ENCODE measurements at places on chromosomes 6 and 20.

DNA sequence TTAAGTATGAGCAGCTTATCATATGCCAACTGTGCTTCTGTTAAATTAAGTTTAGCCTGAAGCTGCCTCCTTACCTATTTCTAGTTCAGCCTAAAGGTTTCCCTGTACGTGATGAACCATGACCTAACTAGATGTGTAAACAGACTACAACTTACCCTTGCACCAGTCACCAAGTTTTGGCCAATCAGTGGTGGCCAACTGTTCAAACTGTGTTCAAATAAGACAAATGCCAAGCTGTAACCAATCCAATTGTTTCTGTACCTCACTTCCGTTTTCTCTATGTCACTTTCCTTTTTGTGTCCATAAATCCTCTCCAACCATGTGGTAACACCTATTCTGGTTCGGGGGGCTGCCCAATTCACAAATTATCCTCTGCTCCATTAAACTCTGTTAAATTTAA is 6.0 kb upstream of the SLC2A10 start:
- no peak for DNase-seq

DNA sequence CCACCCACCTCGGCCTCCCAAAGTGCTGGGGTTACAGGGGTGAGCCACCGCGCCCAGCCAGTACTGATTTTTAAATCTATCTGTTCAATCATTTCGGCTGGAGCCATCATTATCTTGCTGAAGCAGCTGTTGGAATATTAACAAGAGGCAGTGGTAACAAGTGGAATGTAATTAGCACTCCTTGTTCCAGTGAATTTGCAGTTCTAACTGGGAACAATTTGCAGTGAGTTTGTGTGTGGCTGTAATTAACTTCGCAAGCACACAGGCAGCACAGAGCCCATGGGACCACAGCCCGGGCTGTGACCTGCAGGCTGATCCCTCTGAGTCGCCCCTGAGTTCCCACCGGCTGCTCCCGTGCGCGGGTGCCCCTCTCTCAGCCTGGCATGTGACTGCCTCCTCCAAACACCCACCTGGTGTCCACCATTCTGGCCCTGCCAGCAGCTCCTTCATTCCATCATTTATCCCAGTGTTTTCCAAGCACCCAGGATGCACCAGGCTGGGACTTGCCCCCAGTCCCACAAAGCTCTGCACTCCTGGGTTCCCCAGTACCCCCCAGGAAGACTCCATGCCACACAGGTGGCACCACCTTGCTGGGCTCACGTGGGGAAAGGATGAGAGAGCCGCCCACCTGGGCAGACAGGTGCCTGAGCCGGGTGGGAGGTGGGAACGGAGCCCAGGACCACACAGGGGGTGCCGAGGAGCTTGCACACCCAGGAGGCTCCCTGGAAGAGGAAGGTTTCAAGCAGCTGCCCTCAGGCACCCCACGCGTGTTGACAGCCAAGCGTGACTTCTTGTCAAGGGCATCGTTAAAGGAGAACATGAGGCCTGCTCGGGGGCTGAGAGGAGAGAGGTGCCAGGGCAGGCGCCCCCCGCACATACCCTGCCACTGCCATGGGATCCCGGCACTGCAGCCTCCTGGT is 75.2 kb downstream of the YTHDF1 start:
- peak; percentile 63 for DNase-seq

DNA sequence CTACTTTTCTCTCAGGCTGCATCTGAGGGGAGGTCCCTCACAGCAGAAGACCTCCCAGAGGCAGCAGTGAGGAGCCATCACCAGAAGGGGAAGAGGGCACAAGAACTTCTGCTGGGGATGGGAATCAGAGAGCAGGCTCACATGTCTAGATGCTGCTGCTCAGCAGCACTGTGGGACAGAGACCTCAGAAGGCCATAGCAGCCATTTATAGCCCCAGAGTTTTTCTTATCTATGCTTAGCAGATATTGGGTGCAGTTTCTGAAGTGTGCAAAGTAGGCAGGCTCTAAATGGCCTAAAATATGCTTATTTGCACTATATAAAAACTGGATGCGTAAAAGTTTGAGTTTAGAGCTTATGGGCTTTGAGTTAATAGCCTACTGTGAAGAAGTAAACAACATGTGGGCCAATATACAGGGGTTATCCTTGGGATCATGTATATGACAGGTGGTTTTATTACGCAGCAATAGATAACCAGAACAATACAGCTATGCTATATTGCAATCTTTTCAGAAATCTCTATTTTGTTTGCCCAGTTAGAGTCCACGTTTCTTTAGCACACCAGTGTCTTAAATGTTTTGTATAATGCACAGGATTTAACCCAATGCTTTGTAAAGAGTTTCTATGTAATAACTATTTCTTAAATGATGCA is 60.2 kb upstream of the TMEM244 start:
- no peak for DNase-seq

DNA sequence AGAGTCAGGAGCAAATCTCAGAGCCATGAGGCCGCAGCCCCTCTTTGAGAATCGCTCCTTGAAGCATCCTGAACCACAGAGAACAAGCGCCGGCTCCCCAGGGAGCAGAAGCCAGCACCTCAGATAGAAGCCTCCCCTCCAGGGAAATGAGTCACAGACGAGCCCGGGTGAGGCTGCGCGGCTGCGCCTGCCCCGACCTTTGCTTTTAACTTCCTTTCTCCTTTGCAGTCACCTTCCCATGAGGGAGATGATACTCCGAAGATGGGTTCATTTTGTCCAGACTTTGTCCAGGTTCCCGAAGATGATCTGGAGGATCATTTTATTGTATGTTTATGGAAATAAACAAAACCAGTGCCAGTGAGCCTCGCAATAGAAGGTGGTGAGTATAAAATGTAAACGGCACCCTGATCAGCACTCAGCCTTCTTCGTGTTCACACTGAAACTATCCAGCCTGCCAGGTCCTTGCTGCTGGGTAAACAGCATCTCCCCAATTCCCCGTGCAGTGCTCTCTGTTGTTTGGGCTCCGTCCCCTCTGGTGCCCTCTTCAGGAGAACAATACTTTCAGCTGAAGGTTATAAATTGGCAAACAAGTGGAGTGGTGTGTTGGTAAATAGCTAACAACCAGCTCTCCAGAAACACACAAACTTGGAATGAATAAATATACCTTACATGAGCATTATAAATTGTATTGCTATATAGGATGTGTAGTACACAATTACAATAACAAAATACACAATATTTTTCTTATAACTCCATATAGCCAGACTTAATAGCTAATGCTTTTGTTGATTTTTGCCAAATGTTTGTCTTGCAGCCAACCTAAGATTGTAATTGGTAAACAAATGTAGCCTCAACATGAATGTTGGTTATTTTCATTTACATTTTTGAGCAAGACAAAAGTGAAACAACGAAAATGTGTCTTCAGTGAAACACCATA is 41.4 kb upstream of the TMEM181 start:
- DNase-seq, result no peak

- peak; percentile 90 for DNase-seq
Measured at GRCh38 chr20:46568570-46569129, 18.2 kb upstream of the OCSTAMP start.

GRCh38 chr6:34046617-34047016 is 99.3 kb downstream of the GRM4 start:
- no peak for DNase-seq

DNA sequence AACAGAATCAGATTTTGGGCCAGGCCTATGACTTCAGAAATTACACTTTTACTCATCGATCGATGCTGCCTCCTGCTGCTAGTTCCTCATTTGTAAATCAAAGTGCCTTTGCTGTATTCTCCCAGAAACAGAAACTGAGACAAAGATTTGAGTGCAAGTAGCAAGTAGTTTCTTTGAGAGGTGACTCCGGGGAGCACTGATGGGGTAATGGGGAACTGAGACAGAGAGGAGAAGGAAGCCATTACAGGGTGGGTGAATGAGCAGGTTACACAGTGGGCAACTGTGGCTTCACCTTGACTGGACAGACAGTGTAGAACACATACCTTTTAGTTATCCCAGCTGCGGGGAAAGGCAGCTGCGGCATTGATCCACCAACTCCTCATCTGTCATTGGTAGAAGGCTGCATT is 9.7 kb upstream of the CD40 start:
- DNase-seq, result no peak

DNA sequence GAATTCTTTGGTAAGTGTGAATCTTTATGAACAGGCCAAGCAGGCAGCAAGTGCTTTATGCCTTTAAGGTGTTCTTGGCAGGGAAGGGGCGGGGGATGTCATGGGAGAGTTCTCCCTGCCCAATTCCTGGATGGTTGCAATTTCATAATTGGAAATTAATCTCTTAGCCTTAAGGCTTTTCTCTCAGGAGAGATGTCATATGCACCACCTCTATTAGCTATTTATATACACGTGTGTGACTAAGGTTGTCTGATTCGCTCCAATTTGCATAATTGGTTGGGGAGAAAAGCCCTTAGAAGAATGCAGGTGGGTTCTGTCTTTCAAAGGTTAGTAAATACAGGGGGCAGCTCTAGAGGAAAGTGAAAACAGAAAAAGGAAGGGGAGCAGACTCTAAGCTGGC is 5.2 kb upstream of the ENPP5 start:
- DNase-seq, result no peak

GRCh38 chr20:47262365-47263013 is 94.0 kb downstream of the ZMYND8 start:
- DNase-seq, result no peak

- DNase-seq, result no peak
Measured at GRCh38 chr6:31202259-31203166, 32.0 kb upstream of the POU5F1 start.

DNA sequence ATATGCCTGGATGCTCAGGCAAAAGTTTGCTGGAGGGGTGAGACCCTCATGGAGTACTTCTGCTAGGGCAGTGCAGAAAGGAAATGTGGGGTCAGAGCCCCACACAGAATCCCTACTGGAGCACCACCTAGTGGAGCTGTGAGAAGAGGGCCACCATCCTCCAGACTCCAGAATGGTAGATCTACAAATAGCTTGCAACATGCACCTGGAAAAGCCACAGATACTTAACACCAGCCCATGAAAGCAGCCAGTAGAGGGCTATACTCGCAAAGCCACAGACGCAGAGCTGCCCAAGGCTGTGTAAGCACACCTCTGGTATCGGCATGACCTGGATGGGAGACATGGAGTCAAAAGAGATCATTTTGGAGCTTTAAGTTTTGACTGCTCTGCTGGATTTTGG is 60.7 kb upstream of the GJE1 start:
- no peak for DNase-seq

DNA sequence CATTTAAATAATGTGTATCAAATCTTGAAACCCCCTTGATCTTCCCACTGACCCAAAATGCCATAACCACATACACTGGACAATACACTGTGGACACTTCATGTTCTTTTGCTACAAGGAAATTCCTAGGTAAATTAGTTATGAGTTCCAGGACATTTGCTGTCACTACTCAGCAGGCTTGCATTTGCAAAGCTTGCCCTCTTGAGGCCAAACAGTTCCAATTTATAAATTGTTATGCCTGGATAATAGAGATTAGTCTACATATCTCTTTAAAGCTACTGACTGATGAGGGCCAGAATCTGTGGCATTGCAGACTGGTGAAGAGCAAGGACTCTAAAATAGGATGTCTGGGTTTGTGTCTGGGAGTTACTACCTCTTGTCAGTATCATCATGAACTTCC is 17.4 kb upstream of the RAB32 start:
- DNase-seq, result no peak

DNA sequence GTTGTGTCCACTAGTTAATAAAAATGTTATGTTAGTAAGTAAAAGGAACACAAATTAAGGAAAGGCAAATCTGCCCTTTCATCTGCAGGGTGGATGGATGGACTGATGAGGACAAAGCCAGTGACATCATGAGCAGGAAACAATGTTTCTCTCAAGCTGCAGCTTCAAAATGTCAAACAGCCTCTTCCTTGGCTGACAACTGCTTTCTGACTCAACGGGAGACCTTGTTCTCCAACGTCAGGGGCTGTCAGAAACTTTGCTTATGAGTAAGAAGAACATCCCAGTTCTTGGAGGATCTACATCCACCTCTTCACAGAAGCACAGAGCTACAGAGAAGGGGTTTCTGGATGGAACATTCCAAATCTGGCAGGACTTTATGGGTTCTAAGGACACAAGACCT is 6.0 kb downstream of the CST2 start:
- DNase-seq, result no peak

GRCh38 chr20:42963796-42964195 is 225.9 kb downstream of the PTPRT start:
- DNase-seq, result no peak

DNA sequence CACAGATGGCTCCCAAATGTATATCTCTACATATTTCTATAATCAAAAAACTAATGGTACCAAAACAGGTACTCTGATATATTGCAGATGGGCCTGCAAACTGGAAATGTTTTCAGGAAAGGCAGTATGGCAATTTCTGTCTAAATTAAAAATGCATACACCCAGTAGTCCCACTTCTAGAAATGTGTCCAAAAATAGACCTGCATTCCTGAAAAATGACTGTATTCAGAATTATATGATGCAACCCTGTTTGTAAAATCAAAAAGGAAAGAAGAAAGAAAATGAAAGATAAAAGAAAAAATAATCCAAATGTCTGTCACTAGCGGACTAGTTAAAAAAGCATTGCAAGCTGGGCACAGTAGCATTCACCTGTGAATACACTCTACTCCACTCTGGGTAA is 12.9 kb upstream of the MICB start:
- no peak for DNase-seq

- DNase-seq, result no peak
Measured at GRCh38 chr20:47710665-47711045, 74.6 kb downstream of the SULF2 start.

GRCh38 chr6:73388800-73389512 is 5.7 kb upstream of the DDX43 start:
- peak; percentile 86 for DNase-seq

GRCh38 chr6:29524444-29525310 is 34.9 kb downstream of the UBD start:
- DNase-seq, result no peak

GRCh38 chr6:4459996-4460395 is 316.2 kb upstream of the CDYL start:
- DNase-seq, result no peak

All from left lung (tissue), 14 donors.